ENCODE measurements at places on chromosomes 11 and 22.

DNA sequence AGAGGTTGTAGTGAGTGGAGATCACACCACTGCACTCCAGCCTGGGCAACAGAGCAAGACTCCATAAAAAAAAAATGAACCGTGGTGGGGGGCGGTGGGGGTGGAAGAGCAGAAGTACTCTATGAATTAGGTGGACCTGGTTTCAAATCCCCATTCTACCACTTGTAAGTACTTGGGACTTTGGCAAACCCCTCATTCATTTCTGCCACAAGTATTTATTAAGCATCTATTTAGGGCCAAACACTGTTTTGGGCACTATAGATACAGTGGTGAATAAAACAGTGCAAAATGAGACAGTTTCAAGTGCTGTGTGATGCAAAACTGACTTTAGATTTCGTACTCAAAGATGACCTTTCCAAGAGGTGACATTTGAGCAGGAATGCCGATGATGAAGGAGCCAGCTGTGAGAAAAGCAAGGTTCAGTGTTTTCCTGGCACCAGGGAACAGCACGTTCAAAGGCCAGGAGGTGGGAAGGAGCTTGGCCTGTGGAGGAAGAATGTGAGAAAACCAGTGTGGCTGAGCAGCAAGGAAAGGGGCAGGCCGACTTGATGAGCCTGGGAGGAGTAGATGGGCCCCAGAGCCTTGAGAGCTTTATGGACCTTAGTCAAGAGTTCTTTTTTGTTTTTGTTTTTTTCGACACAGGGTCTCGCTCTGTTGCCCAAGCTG is 1.4 kb upstream of the TMEM134 start:
- DNase-seq, result no peak

DNA sequence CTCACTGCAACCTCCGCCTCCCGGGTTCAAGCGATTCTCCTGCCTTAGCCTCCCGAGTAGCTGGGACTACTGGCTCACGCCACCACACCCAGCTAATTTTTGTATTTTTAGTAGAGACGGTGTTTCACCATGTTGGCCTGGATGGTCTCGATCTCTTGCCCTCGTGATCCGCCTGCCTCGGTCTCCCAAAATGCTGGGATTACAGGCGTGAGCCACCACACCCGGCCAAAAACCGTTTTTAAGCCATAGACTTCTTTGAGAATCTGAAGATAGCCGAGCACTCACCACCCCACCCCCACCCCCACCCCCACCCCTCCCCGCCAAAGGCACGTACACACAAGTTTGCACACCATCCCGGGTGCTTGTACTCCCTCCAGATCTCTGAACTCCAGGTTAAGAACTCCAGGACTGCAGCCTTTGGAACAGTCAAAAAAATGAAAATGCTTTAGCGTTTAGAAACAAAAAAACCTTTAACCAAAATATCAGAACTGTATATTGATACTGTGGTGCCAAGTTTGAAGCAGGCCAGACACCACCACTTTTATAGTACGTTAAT is 1.5 kb downstream of the CRKL start:
- peak; percentile 43 for DNase-seq

DNA sequence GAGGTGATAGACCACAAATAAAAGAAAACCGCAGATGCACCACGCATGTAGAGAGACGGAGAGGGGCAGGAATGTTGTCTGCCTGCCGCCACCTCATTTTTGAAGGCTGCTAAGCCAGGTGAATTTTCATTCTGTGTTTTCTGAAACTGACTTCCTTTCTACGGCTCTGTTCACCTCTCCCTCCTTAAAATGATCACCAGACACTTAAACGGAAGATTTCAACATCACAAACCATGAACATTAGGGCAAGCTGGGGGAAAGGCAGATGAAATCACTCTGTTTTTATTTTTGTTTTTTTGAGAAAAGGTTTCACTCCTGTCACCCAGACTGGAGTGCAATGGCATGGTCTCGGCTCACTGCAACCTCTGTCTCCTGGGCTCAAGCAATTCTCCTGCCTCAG is 232.4 kb downstream of the MIAT start:
- peak; percentile 42 for DNase-seq

GRCh38 chr11:107017433-107018218 is 650 bp downstream of the GUCY1A2 start:
- peak; percentile 81 for DNase-seq

- peak; percentile 38 for DNase-seq
These were observed 35.8 kb upstream of the HSD17B12 start for GRCh38 chr11:43644621-43645299.

GRCh38 chr11:128511712-128512111 is 75.6 kb downstream of the ETS1 start:
- DNase-seq, result no peak

GRCh38 chr22:33829546-33830280 is 90.6 kb downstream of the LARGE1 start:
- no peak for DNase-seq

GRCh38 chr11:66119348-66120133 is 49.5 kb downstream of the PACS1 start:
- peak; percentile 68 for DNase-seq

DNA sequence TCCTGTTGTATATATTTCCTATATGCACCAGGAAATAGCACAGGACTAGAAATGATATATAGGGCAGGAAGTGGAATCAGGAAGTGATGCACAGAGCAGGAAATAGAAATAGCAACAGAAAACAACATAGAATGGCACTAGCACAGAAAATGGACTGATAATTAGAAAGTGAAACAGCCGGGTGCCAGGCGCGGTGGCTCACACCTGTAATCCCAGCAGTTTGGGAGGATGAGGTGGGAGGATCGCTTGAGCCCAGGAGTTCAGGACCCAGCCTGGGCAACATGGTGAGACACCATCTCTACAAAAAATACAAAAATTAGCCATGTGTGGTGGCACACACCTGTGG is 10.0 kb upstream of the RELT start:
- no peak for DNase-seq

GRCh38 chr11:83625336-83625735 is 339.2 kb upstream of the CCDC90B start:
- DNase-seq, result no peak

DNA sequence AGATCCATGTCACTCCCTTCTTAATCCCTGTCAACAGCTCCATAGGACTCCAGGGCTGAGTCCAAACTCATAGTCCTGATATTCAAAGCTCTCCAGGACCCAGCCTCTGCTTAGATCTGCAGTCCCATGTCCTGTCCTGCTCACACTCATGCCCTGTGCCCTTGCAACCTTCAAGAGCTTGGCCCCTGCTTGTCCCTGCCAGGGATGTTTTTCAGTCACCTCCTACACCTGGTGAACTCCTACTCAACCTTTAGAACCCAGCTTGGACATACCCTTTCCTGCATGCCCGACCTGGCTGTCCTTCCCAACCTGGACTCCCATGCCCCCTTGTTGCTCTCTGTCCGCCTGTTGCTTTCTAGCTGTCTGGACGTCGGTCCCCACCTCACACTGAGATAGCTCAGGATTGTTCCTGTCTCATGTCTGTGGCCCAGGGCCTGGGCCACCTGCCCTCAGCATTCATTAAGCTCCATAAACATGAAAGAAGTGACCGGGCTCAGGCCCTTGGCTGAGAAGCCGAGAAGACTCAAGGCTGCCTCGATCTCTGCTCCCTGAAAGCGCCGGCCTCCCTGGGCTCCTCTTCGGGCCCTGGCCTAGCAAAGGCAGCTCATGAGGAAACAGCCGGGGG is 48.8 kb upstream of the RTL6 start:
- no peak for DNase-seq

- peak; percentile 90 for DNase-seq
These were observed 4.5 kb upstream of the BCL9L start for GRCh38 chr11:118930094-118930712.

GRCh38 chr22:20567371-20567847 is 60.0 kb downstream of the MED15 start:
- peak; percentile 75 for DNase-seq

Measured in adipocyte (in vitro differentiated cells).